ENCODE measurements at places on chromosomes 3 and 15. TPM values are rescaled to one million over a fixed set of nuclear protein-coding genes. Genes with fewer than 3 reads are reported as not detected.

DNA sequence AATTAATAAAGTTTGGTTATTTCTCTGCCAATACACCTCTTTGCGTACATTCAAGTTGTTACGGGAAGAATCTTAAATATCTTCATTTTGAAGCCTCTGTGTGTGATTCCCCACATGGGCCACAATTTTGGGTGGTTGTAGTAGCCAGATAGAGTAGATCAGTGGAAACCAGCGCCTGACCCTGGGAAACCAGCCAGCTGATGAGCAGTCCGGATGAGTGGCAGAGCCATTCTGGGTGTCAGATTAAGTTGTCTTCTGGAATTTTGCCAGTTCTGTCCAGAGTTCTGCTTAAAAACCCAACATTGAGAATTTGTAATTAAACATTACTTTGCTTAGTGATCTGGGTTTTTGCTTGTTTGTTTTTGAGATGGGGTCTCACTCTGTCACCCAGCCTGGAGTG lies 49.7 kb downstream of the MRPS25 start:
- DNase-seq, result peak; percentile 6

DNA sequence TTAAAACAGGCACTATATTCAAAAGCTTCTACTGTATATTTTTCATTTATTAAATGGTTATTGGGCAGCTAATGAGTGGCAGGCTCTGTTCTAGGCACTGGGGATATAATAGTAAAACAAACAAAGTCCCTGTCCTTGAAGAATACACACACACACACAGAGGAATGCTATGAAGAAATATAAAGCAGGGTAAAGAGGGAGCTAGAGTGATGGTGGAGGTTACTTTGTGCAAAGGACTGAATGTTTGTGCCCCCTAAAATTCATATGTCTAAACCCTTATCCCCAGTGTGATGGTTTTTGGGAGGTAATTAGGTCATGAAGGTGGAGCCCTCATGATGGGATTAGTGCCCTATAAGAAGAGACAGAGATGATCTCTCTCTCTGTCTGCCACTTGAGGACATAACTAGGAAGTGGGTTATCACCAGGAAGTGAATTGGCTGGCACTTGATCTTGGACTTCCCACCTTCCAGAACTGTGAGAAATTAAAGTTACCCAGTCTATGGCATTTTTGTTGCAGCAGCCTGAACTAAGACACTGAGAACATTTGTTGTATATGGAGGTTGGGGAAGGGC lies 31.8 kb downstream of the USF3 start:
- no peak for DNase-seq

GRCh38 chr15:55789066-55789660 lies 46.2 kb upstream of the PRTG start:
- DNase-seq, result no peak

- DNase-seq, result peak; percentile 91
Observed at GRCh38 chr3:151900460-151900859, 27.0 kb downstream of the SUCNR1 start.

DNA sequence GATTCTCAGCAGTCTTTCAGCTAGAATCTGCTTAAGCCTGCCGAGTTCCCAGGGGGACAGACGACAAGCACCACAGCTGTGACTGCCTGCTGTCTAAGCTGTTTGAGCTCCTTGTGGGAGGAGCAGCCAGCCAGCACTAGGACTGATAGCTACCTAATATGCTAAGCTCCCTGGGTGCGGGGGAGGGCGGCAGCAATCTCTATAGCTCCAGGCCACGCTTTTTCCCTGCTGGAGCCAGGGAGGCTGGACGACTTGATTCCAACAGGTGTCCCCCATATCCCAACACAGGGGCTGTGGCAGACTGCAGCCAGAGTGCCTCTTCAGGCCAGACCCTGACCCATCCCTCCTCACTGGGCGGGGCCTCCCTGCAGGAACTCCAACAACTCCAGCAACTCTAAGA lies 134.1 kb upstream of the ARPP21 start:
- DNase-seq, result no peak

DNA sequence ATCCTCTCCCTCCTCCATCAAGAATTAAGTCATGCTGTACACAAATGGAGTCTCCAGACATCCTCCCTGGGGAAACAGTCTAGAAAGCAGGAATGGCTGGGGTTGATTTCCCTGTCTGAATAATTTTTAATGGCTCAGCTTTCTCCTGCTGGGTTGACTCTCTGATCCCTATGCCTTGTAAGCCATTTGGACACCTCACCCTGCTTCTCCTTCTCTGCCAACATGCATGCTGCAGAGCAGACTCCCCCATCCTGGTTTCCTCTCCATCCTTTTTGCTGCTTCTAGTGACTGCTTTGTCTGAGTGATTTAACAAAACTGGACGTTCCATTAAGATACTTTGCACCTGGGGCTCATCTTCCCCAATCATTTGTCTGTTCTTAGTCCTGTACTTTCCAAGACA lies 22.2 kb downstream of the SV2B start:
- no peak for DNase-seq

DNA sequence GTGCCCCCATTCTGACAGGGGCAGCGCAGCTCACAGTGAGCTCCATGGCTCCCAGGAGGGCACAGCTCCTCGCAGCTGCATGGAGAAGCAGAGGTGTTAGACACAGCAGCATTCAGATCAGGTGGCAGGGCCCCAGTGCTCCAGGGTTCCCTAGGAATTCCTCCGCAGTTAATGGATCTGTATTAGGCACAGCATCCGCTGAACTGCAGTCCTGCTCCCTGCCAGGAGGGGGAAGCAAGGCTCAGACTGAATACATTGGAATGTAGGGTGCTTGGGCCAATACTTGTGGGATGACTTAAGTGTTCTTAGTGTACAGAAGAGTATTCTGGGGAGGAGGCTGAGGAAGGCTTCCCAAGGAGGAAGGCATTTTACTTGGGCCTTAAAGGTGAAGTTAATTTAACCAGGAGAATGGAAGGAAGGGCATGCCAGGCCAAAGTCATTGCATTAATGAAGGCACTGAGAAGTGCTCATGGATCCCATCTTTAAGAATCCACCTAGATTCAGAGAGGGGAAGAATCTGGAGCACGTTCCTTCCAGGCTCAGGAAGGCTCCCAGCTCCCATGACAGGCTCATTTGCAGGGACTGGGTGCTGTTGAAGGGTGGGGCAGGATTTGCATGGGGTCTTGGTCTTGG lies 111.6 kb downstream of the RAB11A start:
- peak; percentile 68 for DNase-seq

- DNase-seq, result no peak
Observed at GRCh38 chr3:182914341-182914740, 66.0 kb downstream of the DCUN1D1 start.

DNA sequence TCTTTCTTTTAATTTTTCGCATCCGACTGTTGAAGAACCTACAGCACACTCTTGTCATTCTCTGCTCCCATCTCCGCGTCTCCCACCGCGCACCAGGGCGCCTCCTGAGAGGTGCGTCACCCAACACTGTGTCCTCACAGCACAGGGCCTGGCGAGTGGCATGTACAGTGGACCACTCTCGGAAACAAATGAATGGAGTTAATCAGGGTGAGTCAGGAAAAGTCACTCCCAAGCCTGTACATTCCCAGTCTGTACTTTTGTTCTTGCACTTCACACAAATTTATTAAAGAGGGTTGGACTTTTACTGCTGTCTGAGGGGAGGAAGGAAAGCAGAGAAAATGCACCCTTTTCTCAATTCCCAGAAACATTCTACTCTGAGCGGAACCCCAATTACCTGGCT lies 625 bp downstream of the COL6A6 start:
- DNase-seq, result no peak

GRCh38 chr3:149560617-149561016 lies 86.1 kb downstream of the TM4SF4 start:
- no peak for DNase-seq

DNA sequence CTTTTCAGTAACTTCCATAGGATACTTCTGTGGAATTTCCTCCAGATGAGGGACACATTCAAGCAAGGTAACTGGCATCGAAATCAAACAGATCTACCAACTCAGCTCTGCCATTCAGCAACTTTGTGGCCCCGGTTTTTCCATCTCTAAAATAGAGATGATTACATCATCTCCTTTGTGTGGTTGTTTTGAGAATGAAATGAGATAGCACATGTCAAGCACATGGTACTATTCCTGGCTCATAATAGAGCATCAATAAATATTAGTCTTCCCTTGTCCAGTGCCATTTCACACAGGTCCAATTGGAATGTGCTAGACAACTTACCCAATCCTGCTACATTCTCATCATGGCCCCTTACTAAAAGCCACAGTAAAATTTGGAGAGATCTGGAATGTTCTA lies 24.2 kb upstream of the TM4SF4 start:
- DNase-seq, result no peak

DNA sequence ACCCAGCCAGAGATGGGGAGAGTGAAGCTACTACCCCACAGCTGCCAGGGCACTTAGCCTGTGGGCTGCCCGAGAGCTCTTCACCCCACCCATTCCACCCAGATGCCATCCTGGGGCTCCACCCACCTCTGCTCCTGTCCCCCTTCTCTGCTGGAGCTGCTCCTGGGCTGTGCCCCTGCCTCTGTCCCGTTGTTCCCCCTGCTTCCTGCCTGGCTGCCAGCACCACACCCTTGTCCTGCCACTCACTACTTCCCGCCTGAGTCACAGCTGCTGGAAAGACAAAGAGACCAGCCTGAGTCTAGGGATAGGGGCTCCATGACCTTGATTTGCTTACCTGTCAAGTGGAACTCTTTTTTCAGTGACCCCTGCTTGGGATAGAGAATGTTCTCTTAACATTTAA lies 12.4 kb downstream of the GNAI2 start:
- no peak for DNase-seq

The UNC13C gene
- total RNA-seq, result not detected

The PLSCR5 gene
- not detected for total RNA-seq

The SLC9C1 gene
- not detected for total RNA-seq

The A4GNT gene
- total RNA-seq, result not detected

The LIPC gene
- total RNA-seq, result 1.6 TPM

The AGBL1 gene
- not detected for total RNA-seq

The PRSS50 gene
- not detected for total RNA-seq

The MB21D2 gene
- 28.3 TPM for total RNA-seq

The PLSCR2 gene
- not detected for total RNA-seq

The TNFSF10 gene
- 181 TPM for total RNA-seq

The NR2E3 gene
- total RNA-seq, result not detected

The ZNF592 gene
- total RNA-seq, result 6.2 TPM

The CCR8 gene
- not detected for total RNA-seq

The TM4SF1 gene
- 207 TPM for total RNA-seq

The KNL1 gene
- total RNA-seq, result 32.1 TPM

The GUCA1C gene
- 0.39 TPM for total RNA-seq

The KBTBD8 gene
- total RNA-seq, result 1.0 TPM

The PLA2G4D gene
- total RNA-seq, result 0.10 TPM
